ENCODE measurements at places on chromosomes 4 and X.

DNA sequence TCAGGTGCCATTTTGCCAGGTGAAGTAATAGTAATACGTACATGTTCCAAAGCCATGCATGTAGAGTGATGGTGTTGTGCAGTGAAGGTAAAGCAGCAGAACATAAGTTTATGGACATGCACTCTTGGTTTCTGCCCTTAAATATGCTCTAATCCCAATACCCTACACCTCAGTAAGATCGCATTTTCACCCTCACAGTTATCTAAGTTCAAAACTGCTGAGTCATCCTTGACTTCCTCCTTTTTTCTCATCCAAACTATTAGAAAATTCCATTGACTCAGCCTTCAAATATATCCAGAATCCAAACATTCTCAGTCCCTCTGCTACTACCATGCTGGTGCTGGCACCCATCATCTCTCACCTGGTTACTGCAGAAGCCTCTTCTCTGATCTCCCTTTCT lies 652.9 kb upstream of the IGFBP7 start:
- no peaks in the 10 kb centered on the region for H3K4me1 ChIP-seq
- H3K27ac ChIP-seq = no peak overlapping the region
- H3K4me3 ChIP-seq = no peak overlapping the region
- no peak for DNase-seq
- H3K27me3 ChIP-seq = no peaks in the 10 kb centered on the region
- H3K36me3 ChIP-seq = no peaks in the 10 kb centered on the region

DNA sequence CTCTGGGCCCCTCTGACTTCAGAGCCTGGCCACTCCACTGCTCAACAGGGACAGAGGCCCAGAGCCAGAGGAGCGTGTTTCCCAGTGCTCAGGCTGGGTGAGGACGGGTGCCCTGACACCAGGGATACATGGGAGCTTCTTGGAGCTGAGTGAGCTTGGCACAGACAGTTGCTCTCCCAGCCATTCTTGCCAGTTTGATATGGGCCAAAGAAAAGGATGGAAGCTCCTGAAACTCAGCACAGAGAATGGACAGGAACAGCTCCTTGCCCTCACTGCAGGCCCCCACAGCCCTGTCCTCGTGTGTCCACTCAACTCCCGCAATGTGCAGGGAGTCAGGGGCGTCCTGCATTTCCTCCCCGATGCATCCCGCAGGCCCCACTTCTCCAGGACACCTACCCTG lies 38.8 kb downstream of the NSG1 start:
- no peak for DNase-seq
- peaks cover 12% of the 10 kb centered on the region for H3K36me3 ChIP-seq
- no peaks in the 10 kb centered on the region for H3K27me3 ChIP-seq
- H3K4me1 ChIP-seq = no peaks in the 10 kb centered on the region

GRCh38 chrX:118216087-118216486 lies 99.5 kb upstream of the KLHL13 start:
- H3K27me3 ChIP-seq = no peaks in the 10 kb centered on the region
- no peak overlapping the region for H3K4me3 ChIP-seq
- H3K27ac ChIP-seq = no peak overlapping the region
- no peaks in the 10 kb centered on the region for H3K36me3 ChIP-seq
- no peak for DNase-seq

GRCh38 chr4:189806506-189806905 lies 134.2 kb upstream of the FRG1 start:
- H3K4me3 ChIP-seq = no peak overlapping the region
- H3K4me1 ChIP-seq = no peaks in the 10 kb centered on the region
- DNase-seq = no peak

- H3K4me3 ChIP-seq = no peak overlapping the region
- no peak for DNase-seq
- H3K27ac ChIP-seq = no peak overlapping the region
- no peaks in the 10 kb centered on the region for H3K36me3 ChIP-seq
Measured at GRCh38 chr4:152427981-152428380, 107.9 kb downstream of the FBXW7 start.

- H3K36me3 ChIP-seq = no peaks in the 10 kb centered on the region
- no peak overlapping the region for H3K4me3 ChIP-seq
Measured at GRCh38 chrX:133723930-133724329, 261.5 kb downstream of the GPC3 start.
